ENCODE measurements at places on chromosomes 3 and 15. TPM values are rescaled to one million over a fixed set of nuclear protein-coding genes. Genes with fewer than 3 reads are reported as not detected.

DNA sequence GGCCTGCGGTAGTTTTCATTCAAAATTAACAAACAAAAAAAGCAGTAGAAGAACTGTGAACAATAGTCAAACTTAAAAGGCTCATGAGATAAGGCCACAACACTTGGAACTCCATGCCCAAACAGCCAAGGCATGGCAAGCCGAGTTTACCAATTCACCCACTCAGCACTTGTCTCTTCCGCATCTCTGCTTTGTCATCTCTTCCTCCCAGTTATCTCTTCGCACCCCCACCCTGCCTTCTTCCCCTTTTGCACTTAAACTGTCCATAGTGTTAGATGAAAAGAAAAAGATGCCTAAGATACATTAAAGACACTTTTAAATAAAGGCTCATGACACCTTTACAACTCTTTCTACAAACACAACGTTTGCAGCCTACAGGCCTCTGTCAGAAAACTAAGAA, 11.1 kb downstream of the TLE3 start:
- H3K36me3 ChIP-seq = no peaks in the 10 kb centered on the region
- DNase-seq = no peak
- no peak overlapping the region for H3K4me3 ChIP-seq
- H3K4me1 ChIP-seq = peaks cover 36% of the 10 kb centered on the region
- H3K27me3 ChIP-seq = no peaks in the 10 kb centered on the region
- H3K27ac ChIP-seq = no peak overlapping the region

DNA sequence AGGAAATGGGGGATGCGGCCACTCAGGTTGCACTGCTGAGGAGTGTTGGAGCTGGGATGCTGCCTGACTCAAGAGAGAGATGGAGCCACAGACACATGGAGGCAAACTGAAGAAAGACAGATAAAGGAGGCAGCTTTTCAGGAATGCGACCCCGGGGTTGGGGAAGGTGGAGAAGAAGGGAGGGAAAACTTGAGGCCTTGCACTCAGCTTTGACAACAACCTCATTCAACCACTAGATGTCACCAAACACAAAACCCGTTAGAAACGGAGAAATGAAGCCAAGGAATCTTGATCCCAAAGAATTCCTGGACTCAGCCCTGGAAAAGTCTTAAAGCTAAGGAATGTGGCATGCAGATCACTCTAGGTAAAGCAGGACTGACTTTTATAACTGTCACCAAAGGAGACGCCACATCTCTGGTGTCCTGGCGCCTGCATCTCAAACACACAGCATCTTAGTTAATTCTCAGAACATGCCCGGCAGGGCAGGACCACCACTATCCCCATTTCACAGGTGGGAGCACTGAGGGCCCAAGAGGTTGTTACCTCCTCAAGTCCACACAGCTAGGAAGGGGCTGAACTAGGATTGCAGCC, 59.6 kb upstream of the LMCD1 start:
- no peaks in the 10 kb centered on the region for H3K27me3 ChIP-seq
- no peaks in the 10 kb centered on the region for H3K36me3 ChIP-seq
- DNase-seq = peak; percentile 19
- no peak overlapping the region for H3K4me3 ChIP-seq
- no peak overlapping the region for H3K27ac ChIP-seq
- peaks cover 13% of the 10 kb centered on the region for H3K4me1 ChIP-seq

GRCh38 chr3:159417761-159418160, 570.9 kb upstream of the IL12A start:
- H3K4me3 ChIP-seq = no peak overlapping the region
- no peaks in the 10 kb centered on the region for H3K4me1 ChIP-seq
- no peak for DNase-seq
- no peaks in the 10 kb centered on the region for H3K27me3 ChIP-seq

- no peak for DNase-seq
- H3K4me3 ChIP-seq = no peak overlapping the region
- H3K36me3 ChIP-seq = no peaks in the 10 kb centered on the region
- H3K4me1 ChIP-seq = no peaks in the 10 kb centered on the region
- H3K27me3 ChIP-seq = no peaks in the 10 kb centered on the region
Measured at GRCh38 chr3:86562090-86562489, 428.9 kb downstream of the VGLL3 start.

- H3K4me1 ChIP-seq = no peaks in the 10 kb centered on the region
- no peak for DNase-seq
Measured at GRCh38 chr15:95326431-95327182, 1003.9 kb upstream of the NR2F2 start.

GRCh38 chr3:4888913-4889846, 90.1 kb upstream of the BHLHE40 start:
- H3K27me3 ChIP-seq = no peaks in the 10 kb centered on the region
- no peak overlapping the region for H3K4me3 ChIP-seq
- no peaks in the 10 kb centered on the region for H3K4me1 ChIP-seq
- no peak overlapping the region for H3K27ac ChIP-seq
- DNase-seq = no peak
- H3K36me3 ChIP-seq = no peaks in the 10 kb centered on the region

DNA sequence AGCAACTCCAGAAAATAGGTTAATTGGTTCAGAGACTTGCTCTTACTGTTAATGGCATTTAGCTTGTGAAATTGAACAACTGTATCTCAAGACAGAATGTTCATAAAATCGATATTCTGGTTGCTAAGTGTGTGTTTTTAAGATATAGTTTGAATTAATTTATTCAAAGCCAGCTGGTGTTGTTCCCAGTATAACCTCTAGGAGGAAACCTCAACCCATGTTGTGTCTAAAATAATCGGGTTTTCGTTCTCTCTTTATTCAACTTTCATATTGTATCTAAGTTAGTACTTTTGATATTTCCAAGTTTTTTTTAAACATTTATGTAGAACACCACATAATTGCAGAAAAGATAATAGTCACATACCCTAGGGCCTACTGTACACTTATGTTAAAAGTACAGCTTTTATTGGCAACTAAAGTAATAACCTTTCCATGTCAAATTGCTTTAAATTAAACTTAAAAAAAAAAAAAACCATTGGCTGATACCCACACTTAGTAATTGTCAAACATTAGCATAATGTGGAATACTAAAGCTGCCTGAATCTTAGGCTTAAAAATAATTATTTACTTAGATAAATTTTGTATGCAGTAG, 90.9 kb downstream of the SAMMSON start:
- H3K27me3 ChIP-seq = no peaks in the 10 kb centered on the region
- no peak overlapping the region for H3K4me3 ChIP-seq
- no peaks in the 10 kb centered on the region for H3K36me3 ChIP-seq
- H3K4me1 ChIP-seq = no peaks in the 10 kb centered on the region

GRCh38 chr3:141015481-141015880, 35.7 kb upstream of the SPSB4 start:
- H3K27me3 ChIP-seq = no peaks in the 10 kb centered on the region
- no peaks in the 10 kb centered on the region for H3K4me1 ChIP-seq
- H3K4me3 ChIP-seq = no peak overlapping the region
- no peak for DNase-seq
- no peak overlapping the region for H3K27ac ChIP-seq
- no peaks in the 10 kb centered on the region for H3K36me3 ChIP-seq

GRCh38 chr3:23547905-23548650, 257.7 kb upstream of the UBE2E1 start:
- H3K4me1 ChIP-seq = no peaks in the 10 kb centered on the region
- H3K36me3 ChIP-seq = no peaks in the 10 kb centered on the region
- H3K27me3 ChIP-seq = no peaks in the 10 kb centered on the region
- no peak overlapping the region for H3K27ac ChIP-seq

- no peaks in the 10 kb centered on the region for H3K4me1 ChIP-seq
- no peaks in the 10 kb centered on the region for H3K27me3 ChIP-seq
- no peaks in the 10 kb centered on the region for H3K36me3 ChIP-seq
- no peak overlapping the region for H3K27ac ChIP-seq
- DNase-seq = no peak
Measured at GRCh38 chr3:170162630-170163029, 18.9 kb downstream of the PHC3 start.

DNA sequence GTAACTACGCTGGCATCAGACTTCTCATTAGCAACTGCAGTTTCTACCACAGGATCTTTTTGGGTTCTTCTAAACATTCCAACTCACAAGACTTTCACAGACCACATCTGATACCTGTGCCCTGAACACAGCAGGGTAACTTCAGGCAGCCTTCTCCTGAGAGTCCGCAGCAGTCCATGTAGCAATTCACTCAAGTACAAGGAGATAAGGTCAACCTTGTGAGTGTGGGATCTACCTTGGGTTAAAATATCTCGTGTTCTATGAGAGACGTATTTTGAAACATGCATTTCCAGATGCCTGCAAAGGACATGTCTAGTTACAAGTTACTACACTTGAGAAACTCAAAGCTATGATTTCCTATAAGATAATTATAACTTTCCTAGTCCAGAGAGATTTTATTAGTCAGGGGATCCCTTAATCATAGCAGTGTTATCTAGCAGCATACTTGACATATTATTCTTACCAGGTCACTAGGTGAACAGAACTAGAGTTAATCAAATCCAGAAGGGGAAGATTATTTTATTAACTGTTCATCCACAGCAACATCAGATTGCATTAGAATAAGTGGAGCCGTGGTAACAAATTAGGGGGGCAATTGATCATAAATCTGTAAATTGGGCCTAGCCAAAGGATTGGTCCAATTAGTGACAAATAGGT, 66.4 kb downstream of the ASTE1 start:
- H3K36me3 ChIP-seq = no peaks in the 10 kb centered on the region
- H3K4me1 ChIP-seq = no peaks in the 10 kb centered on the region
- DNase-seq = no peak

DNA sequence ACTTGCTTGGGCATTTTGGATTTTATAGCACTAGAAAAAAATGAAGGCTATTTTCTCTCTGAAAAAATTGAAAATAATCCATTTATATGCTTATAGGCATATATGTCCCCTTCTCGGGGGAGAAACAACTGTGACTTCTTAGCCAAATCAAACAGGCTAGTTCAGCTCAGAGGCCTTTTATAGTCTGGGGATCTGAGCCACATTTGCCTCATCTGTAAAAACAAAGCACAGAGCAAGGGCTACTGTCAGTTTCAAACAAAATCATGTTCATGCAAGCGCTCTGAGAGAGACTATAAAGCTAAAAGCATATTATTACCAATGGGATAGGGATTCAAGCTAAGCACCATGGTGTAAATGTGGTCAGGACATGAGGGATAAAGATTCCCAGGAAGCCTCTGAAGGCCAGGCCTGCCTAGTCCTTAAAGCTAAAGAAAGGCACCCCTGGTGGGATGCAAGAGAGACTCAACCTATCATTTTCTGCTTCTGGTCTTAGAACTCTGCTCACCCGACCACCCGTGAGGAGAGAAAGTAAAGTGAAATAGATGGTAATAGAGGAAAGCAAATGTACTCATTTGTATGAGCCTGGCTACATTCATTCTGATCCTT, 51.0 kb upstream of the IL12A start:
- no peak overlapping the region for H3K4me3 ChIP-seq
- H3K4me1 ChIP-seq = no peaks in the 10 kb centered on the region
- H3K27me3 ChIP-seq = no peaks in the 10 kb centered on the region
- no peaks in the 10 kb centered on the region for H3K36me3 ChIP-seq

DNA sequence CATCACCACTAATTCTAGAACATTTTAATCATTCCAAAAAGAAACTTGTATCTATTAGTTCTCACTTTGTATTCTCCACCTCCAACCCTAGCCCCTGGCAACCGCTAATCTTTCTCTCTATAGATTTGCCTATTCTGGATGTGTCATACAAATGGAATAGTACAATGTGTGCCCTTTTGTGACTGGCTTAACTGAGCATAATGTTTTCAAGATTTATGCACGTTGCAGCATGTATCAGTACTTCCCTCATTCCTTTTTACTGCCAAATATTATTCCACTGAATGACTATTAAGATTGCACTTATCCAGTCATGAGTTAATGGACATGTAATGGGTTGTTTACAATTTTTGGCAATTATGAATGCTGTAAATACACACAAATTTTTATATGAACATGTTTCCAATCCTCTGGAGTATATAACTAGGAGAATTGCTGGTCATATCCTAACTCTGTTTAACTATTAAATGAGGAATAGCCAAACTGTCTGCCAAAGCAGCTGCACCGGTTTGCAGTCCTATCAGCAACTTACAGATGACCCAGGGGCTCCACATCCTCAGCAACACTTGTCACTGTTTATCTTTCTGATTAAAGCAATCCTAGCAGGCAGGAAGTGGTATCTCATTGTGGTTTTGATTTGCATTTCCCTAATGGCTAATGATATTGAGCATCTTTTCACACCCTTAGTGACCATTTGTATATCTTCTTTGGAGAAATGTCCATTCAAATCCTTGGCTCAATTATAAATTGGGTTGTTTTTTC, 42.9 kb downstream of the DCUN1D1 start:
- no peak overlapping the region for H3K27ac ChIP-seq
- no peak for DNase-seq
- no peaks in the 10 kb centered on the region for H3K36me3 ChIP-seq
- H3K4me3 ChIP-seq = no peak overlapping the region
- H3K4me1 ChIP-seq = no peaks in the 10 kb centered on the region
- no peaks in the 10 kb centered on the region for H3K27me3 ChIP-seq

MESP2 gene
- total RNA-seq = 1.4 TPM

SCG3 gene
- total RNA-seq = 2.0 TPM

SERINC4 gene
- 3.9 TPM for total RNA-seq

CLDN11 gene
- total RNA-seq = 11.8 TPM
